NCI-H1105 (cell line): ENCODE measurements at places on chromosomes 7 and 10.

- DNase-seq = no peak
These were observed 1.1 kb upstream of the ZNF467 start for GRCh38 chr7:149774237-149775175.

GRCh38 chr10:133141958-133142340 is 18.1 kb upstream of the KNDC1 start:
- DNase-seq = no peak

GRCh38 chr7:44331682-44332081 is 6.3 kb upstream of the CAMK2B start:
- no peak for DNase-seq

DNA sequence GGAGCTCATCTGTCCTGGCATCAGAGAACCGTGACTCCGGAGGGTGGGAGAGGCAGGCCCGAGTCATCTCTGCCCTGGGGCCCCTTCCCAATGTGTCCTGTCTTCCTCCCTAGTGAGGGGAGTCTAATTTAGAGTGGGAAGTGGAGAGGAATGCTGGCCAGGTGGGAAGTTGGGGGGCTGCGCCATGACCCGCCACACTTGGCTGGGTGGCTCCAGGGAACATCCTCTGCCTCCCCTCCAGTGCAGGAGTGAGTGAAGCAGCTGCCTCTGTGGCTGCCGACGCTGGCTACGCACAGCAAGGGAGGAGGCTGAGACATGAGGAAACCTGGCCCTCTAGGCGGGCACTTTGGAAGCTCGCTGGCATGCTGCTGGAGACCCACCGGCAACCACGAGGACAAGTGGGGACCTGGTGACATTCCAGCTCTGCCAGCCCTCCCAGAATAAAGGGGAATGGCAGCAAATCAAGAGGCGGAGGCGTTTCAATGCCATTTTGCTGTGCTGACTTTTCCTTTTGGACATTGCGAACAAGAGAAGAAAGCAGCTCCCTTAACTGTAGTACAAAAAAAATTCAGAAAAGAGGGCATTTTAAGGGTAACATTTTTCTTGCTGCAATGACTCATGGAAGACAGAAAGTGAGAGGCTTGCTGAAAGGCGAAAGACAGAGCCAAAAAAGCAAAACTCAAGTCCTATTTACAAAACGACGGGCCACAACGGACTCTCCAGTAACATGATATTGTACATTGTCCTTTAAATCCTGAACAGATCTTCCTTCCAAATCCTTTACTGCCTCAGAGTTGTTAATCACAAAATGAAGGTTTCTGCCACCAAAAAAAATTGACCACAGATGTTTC is 121.2 kb upstream of the PITRM1 start:
- DNase-seq = no peak

GRCh38 chr10:130745251-130745650 is 566.3 kb downstream of the TCERG1L start:
- DNase-seq = no peak

- DNase-seq = no peak
These were observed 46.6 kb downstream of the INSIG1 start for GRCh38 chr7:155344270-155344617.

DNA sequence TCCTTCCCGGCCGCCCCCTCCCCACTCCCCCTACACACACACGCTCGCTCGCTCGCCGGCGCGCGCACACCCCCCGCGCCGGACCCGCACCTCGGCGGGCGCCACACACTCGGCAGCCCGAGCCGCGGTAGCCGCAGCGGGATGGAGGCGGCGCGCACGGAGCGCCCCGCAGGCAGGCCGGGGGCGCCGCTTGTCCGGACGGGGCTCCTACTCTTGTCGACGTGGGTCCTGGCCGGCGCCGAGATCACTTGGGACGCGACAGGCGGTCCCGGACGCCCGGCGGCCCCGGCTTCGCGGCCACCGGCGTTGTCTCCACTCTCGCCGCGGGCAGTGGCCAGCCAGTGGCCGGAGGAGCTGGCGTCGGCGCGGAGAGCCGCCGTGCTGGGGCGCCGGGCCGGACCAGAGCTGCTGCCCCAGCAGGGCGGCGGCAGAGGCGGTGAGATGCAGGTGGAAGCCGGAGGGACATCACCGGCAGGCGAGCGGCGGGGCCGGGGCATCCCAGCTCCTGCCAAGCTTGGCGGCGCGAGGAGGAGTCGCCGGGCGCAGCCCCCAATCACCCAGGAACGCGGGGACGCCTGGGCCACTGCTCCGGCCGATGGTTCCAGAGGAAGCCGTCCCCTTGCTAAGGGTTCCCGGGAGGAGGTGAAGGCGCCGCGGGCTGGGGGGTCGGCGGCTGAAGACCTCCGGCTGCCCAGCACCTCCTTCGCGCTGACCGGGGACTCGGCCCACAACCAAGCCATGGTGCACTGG is at the start of gene SORCS3:
SORCS3 (plus strand) TSS at position 104 of the 750 bp plus-strand sequence.
- no peak for DNase-seq

DNA sequence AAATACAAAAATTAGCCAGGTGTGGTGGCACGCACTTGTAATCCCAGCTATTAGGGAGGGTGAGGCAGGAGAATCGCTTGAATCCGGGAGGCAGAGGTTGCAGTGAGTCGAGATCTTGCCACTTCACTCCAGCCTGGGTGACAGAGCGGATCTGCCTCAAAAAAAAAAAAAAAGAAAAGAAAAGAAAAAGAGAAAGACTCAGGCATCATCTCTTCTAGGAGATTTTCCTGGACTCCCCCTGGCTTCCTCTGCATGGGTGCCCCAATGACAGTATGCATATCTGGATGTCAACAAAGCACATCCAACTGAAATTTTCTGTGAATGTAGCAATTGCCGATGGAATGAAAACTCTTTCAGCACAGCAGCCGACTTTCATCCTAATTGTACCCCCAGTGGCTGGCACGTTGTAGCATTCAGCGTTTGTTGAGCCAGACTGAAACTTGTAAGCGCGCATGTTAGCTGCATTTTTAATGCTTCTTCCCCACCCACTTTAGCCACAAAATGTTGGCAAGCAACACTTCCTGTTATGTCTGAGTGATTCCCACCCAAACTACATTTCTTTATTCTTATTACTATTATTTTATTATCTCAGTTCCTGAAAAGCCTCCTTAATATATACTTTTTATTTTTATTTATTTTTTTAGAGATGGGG is 70.2 kb downstream of the PRTFDC1 start:
- DNase-seq = no peak

GRCh38 chr10:76149602-76150138 is 718.2 kb downstream of the LRMDA start:
- DNase-seq = no peak

DNA sequence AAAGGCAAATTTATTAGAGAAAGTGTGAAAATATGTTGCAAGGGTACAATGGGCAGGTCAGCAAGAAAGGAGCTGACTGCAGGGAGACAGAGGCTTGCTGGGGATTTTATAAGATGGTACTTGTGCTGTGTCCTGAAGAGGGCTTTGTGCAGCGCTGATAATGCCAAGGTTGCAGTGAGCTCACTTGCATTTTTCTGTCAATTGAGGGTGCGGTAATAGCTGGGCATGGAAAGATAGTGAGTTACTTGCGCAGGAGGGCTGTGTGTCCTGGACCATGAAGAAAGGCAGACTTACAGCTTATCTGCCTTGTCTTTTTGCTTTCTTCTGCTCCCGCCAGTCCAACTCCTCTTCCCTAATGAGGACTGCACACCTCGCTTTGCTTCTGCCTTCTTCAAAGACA is 12.5 kb downstream of the CDC123 start:
- DNase-seq = no peak

DNA sequence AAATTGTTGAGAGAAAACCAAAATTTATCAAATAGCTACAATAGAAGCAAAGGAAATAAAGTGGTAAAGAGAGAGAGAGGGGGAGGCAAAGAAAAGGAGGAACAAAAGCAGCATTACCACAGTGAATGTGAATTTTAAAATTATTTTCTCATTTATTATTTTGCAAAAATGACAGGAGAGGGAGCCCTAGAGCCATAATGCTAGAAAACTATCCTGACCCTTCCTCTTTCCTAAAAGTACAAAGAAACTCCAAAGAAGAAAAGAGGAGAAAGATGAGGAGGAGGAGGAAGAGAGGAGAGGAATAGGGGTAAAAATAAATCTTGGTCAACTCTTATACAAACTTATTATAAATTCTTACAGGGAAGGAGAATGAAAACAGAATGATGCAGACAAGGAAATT is 921.5 kb downstream of the NRG3 start:
- DNase-seq = no peak

DNA sequence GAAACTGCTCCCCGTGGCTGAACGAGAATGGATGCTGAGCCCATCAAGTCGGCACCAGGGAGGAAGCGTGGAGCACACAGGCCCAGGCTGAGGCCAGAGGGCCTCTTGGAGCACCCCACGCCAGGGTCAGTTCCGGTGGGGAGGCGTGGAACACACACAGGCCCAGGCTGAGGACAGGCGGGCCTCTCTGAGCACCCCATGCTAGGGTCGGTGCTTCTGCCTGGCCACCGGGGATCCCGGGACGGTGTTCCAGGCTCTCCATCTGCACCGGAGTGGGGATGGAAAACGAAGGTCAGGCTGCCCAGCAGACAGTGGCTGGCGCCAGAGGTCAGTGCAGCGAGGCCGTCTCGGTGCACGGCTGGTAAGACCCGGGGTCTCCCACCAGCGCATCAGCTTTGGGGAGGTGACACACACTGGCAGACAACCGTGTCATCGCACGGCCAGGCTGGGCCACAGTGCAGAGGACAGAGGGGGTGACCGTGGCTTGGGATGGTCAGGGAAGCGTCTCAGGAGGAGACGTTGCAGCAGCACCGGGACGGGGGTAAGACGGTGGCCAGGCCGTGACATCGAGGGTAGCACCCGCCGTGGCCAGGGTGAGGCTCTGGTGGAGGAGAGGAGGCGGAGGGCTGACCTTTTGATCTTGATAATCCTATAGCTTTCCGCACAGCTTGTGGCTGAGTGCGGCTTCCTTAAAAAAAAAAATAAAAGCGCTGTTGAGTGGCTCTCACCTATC is 203.9 kb downstream of the ELFN1 start:
- DNase-seq = no peak
